ENCODE measurements at places on chromosomes 16 and 17.

- no peak for DNase-seq
Measured at GRCh38 chr16:6548507-6548906, 784.1 kb upstream of the RBFOX1 start.

DNA sequence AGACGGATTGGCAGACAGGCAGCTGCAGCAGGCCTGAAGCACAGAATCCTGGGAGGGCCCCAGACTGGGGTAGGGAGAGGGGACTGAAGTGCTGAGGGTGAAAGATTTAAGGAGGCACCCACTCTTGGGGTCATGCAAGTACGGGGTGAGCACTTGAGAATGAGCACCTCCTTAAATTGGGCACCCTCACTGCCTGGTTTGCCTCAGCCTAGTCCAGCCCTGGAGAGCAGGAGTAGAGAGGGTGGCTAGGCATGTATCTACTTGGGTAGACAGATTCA, 154.1 kb upstream of the CDC42EP4 start:
- DNase-seq: no peak

GRCh38 chr17:62627904-62628633, 599 bp downstream of the MRC2 start:
- DNase-seq: no peak

DNA sequence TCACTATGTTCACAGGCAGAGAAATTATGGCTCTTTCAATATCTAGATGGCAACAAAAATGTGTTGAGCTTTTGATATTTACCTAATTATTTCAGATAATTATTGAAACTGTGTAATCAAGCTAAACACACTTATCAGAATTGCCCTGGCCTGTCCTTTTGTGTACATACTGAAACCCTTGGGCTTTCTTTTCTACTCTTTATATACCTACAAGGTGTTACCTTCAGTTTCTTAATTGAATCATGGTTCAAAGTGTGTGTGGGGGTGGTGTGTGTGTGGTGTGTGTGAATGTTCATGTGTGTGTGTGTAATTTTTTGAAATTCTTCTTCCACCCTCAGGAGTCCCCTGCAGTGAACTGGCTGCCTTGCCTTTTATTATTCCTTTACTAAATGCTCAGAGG, 506.8 kb upstream of the SOX9 start:
- no peak for DNase-seq

DNA sequence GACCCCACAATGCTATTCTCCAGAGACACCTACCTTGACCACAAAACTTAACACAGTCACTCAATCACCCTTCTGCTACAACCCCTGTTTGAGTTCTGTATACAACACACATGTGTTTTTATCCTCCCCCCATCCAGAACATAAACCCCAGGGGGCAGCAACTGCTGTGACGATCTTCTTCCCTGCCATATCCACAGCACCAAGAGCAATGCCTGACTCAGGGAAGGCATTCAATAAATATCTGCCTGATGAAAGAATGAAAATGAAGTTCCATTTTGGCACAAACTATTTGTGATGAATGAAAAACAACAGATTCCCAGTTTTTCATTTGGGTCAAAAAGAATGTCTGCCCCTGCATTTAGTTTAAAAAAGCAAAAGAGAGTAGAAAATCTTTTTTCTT, 27.0 kb downstream of the ASIC2 start:
- DNase-seq: no peak
